ENCODE measurements at places on chromosomes 2 and 18. TPM values are rescaled to one million over a fixed set of nuclear protein-coding genes. Genes with fewer than 3 reads are reported as not detected.

The KYNU gene
- total RNA-seq: 0.46 TPM

The NOSTRIN gene
- total RNA-seq: 12.8 TPM

The INPP5D gene
- total RNA-seq: 4.1 TPM

The ANKRD30B gene
- total RNA-seq: 0.11 TPM

The CIDEA gene
- not detected for total RNA-seq

The EHBP1 gene
- 138 TPM for total RNA-seq

The STPG4 gene
- not detected for total RNA-seq

The DCAF17 gene
- 18.8 TPM for total RNA-seq

The SERPINB4 gene
- total RNA-seq: not detected

The COL4A3 gene
- total RNA-seq: 14.1 TPM

The SCG2 gene
- total RNA-seq: 0.18 TPM

The TMEM87B gene
- total RNA-seq: 12.6 TPM

The ANKRD62 gene
- total RNA-seq: not detected

The DUSP2 gene
- 15.1 TPM for total RNA-seq

The FBXO36 gene
- 1.5 TPM for total RNA-seq

The NEB gene
- total RNA-seq: 0.18 TPM

The IL1RL1 gene
- total RNA-seq: 2.3 TPM

The UGT1A10 gene
- not detected for total RNA-seq

The STARD6 gene
- not detected for total RNA-seq

The SLC35F6 gene
- total RNA-seq: 13.1 TPM

The TMEM247 gene
- not detected for total RNA-seq

The DAW1 gene
- total RNA-seq: 0.69 TPM

The IER3IP1 gene
- 8.9 TPM for total RNA-seq

The TGFA gene
- 1.8 TPM for total RNA-seq
